ENCODE measurements at places on chromosomes 13 and 19. TPM values are rescaled to one million over a fixed set of nuclear protein-coding genes. Genes with fewer than 3 reads are reported as not detected.

- no peak for DNase-seq
Measured at GRCh38 chr13:112738606-112739005, 48.8 kb downstream of the ATP11A start.

GRCh38 chr13:75550159-75550567 lies 572 bp downstream of the UCHL3 start:
- DNase-seq, result no peak

- DNase-seq, result no peak
Measured at GRCh38 chr13:106156468-106156867, 379.0 kb downstream of the EFNB2 start.

DNA sequence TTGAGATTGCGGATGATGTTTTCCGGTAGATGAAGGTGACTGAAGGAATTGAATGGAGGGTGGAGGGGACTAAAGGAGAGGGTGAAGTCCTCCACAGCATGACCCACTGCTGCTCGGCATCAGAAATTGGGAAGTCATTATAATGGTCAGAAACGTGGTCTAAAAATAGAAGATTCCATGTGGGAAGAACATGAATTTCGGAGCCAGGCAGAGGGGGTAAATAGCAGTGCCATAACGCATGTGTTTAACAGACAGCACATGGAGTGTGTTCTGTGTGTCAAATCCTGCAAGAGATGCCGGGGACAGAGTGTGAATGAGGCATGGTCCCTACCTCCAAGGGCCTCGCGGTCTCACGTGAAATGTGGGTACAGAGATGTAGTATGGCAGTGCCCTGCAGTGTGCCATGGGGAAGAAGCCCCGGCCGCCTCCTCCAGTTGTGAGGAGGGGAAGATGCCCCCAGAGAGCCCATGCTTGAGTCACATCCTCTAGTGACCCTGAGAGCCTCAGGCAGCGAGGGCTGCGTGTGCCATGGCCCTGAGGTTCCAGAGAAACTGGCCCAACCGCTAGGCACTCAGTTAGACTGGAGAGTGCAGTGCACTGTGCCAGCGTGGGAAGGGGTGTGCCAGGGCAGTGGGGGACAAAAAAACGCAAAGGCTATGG lies 106.1 kb downstream of the COL4A2 start:
- DNase-seq, result no peak

DNA sequence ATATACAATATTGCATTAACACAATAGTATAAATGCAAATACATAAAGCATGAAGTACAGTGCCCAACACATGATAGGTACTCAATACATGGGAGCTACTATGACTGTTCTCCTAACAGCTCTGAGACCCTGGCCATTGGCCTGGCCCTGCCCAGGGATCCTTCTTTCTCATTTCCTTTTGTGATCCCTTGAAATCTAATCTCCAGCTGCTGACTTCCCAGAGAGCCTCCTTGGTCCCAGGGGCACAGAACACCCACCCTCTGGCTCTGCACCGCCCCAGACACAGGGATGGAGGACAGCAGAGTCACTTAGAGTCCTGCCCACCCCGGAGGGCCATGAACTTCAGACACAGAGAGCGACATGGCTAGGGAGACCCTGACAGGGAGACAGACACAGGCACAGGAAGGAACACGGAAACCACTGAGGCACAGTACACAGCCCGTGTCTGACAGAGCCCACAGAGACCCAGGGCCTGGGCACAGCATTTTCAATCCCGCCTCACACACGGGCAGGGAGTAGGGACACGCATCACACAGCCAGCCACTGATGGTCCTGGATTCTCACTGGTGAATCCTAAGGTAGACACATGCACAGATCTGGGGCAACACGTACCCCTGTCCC lies 4.2 kb upstream of the SYCN start:
- no peak for DNase-seq

DNA sequence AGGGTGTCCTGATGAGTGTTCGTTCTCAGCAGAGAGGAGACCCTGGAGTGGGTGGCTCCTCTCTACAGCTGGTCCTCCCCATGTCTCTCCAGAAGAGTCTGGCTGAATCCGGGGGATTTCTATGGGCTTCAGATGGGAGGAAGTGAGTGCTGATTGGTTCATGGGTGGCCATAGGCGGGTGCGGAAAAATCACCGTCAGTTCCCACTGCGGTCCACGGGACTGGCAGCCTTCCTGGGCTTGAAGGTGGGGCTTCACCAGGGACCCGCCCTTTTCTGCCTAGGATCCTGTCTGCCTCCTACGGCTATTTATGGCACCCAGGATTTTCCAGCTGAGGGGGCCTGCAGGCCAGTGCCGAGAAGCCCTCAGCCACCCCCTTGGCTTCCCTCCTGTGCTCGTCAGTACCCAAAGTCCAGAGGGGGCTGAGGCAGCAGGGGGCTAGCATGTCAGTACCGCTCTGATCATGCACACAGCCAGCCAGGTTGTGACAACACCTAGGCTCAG lies 18.4 kb downstream of the CPB2 start:
- DNase-seq, result no peak

GRCh38 chr19:13935765-13936510 lies 2.3 kb downstream of the PODNL1 start:
- no peak for DNase-seq

The APOE gene
- 17.8 TPM for polyA plus RNA-seq

DNA sequence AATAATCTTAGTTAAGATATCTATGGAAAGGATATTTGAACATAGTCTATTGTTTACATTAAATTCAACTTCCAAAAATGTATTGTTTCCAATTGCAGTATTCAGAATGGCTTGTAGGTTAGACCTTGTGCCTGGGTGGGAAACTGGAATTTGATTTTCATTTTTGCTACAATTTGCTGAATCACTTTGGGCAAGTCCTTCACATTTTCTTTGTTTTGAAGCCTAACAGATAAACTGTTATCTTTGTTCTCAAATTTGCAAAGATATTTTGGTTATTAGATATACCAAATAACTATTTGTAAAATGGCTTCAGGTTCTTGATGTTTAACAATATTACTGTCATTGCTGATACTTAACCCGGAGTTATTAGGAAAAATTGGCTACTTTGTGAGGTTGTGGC lies 82.6 kb downstream of the WDFY2 start:
- DNase-seq, result no peak

GRCh38 chr19:35790981-35791813 lies 15.8 kb downstream of the ARHGAP33 start:
- DNase-seq, result no peak

- no peak for DNase-seq
Measured at GRCh38 chr19:33263325-33264023, 37.8 kb upstream of the SLC7A10 start.

DNA sequence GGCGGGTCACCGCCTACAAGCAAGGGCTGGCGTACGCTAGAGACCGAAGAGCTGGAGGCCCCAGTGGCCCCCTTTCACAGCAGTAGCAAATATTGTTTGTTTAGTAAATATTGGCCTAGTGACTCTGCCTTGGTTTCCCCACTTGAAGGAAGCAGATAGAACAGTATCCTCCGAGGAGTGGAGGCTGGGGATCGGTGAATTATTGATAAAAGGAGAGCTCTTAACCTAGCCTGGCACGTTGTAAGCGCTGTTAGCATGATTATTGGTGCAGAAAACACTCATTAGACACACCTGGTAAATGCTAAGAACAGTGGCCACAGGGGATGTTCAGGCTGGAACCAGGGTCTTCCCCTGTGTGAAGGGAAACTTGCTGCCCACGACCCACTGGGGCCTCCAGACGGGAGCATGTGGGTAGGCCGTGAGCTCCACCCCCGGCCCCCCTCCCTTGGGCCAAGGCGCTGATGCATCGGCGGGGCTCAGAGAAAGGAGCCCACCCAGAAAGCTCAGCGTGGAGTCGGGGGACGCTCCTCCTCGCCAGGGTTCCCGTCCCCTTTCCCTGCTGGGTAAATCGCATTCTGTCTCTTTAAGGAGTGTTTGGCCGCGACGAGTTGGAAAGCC lies 2.3 kb downstream of the IER2 start:
- DNase-seq, result no peak
